ENCODE measurements at places on chromosomes 7 and 10. TPM values are rescaled to one million over a fixed set of nuclear protein-coding genes. Genes with fewer than 3 reads are reported as not detected.

GRCh38 chr10:1739751-1740150 is 2.4 kb upstream of the ADARB2 start:
- no peak for DNase-seq

The UBE3C gene
- total RNA-seq = 52.1 TPM

The ELN gene
- total RNA-seq = 29.0 TPM

- no peak for DNase-seq
Measured at GRCh38 chr7:42017349-42017986, 219.5 kb downstream of the GLI3 start.

The MTERF1 gene
- 10.1 TPM for total RNA-seq

The SLC35G1 gene
- 2.7 TPM for total RNA-seq

The VWA2 gene
- total RNA-seq = not detected

The CELF2 gene
- 68.3 TPM for total RNA-seq

The BAZ1B gene
- 44.6 TPM for total RNA-seq

The ENKUR gene
- total RNA-seq = not detected

The TLL2 gene
- total RNA-seq = 11.6 TPM

GRCh38 chr7:106773228-106773627 is 91.9 kb upstream of the PIK3CG start:
- no peak for DNase-seq
